ENCODE measurements at places on chromosomes 5 and 9.

GRCh38 chr9:110334871-110335270, 2.8 kb downstream of the TXNDC8 start:
- H3K4me3 ChIP-seq: no peak overlapping the region
- no peaks in the 10 kb centered on the region for H3K4me1 ChIP-seq
- no peak overlapping the region for H3K27ac ChIP-seq
- no peak for DNase-seq

- DNase-seq: no peak
- no peaks in the 10 kb centered on the region for H3K27me3 ChIP-seq
- no peak overlapping the region for H3K4me3 ChIP-seq
- no peaks in the 10 kb centered on the region for H3K36me3 ChIP-seq
- no peak overlapping the region for H3K27ac ChIP-seq
Measured at GRCh38 chr5:179451114-179451827, 99.1 kb upstream of the RUFY1 start.

DNA sequence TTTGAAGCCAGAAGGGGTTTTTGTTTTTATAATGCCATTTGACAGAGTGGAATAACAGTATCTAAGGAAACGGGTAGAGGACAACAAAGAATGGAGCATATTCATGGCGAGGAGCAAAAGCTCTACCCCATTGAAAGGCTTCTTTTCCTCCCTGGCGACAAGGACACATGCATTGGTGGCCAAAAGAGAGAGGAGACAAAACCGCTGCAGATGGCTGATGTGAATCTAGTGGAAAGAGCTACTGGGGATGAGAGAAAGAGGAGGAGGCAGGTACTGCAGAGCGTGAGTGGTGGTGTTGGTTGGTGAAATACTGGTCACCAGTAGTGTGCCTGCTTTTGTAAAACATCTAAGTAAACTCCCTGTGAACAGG, 491 bp downstream of the APC start:
- peak; percentile 46 for DNase-seq
- no peaks in the 10 kb centered on the region for H3K27me3 ChIP-seq
- H3K4me1 ChIP-seq: peaks cover 10% of the 10 kb centered on the region
- H3K4me3 ChIP-seq: peak overlapping the region; percentile 92
- no peaks in the 10 kb centered on the region for H3K36me3 ChIP-seq
- H3K27ac ChIP-seq: no peak overlapping the region

DNA sequence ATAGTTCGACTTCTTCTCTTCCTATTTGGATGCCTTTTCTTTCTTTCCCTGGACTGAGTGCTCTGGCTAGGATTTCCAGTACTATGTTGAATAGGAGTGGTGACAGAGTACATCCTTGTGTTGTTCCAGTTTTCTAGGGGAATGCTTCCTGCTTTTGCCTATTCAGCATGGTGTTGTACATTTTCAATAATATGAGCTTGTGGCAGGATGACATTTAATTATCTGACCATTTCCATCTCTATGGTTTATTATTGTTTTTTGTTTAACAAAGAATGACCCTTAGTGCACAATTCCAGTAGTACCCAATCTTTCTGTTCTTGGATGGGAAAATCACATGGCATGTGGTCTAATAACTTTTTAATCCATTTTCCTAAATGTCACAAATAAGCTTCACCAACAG, 135.6 kb upstream of the SLC12A2 start:
- no peak for DNase-seq
- no peak overlapping the region for H3K4me3 ChIP-seq

GRCh38 chr5:135705141-135705631, 126.4 kb upstream of the CXCL14 start:
- DNase-seq: peak; percentile 27
- no peaks in the 10 kb centered on the region for H3K4me1 ChIP-seq
- H3K36me3 ChIP-seq: no peaks in the 10 kb centered on the region
- H3K27me3 ChIP-seq: peaks cover 45% of the 10 kb centered on the region
- no peak overlapping the region for H3K27ac ChIP-seq
- no peak overlapping the region for H3K4me3 ChIP-seq

DNA sequence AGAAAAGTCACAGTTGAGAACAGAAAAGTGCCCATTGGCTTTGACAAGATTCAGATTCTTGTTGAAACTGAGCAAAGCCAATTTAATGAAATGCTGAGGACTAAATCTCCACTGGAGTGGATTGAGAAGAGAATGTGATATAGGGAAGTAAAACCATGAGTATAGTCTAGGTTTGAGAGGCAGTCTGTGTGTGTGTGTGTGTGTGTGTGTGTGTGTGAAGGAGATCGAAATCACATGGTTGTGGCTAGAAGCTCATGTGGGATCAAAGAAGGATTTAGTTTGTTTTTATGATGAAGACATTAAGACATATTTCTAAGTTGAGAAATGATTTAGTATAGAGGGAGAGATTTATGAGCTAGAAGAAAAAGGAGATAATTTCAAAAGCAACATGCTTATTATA, 275.7 kb upstream of the DAB2 start:
- no peak for DNase-seq
- no peaks in the 10 kb centered on the region for H3K27me3 ChIP-seq
- H3K4me3 ChIP-seq: no peak overlapping the region

GRCh38 chr9:99762470-99762869, 59.2 kb upstream of the NR4A3 start:
- H3K36me3 ChIP-seq: no peaks in the 10 kb centered on the region
- no peak overlapping the region for H3K27ac ChIP-seq
- no peaks in the 10 kb centered on the region for H3K4me1 ChIP-seq
- DNase-seq: no peak
- H3K4me3 ChIP-seq: no peak overlapping the region

DNA sequence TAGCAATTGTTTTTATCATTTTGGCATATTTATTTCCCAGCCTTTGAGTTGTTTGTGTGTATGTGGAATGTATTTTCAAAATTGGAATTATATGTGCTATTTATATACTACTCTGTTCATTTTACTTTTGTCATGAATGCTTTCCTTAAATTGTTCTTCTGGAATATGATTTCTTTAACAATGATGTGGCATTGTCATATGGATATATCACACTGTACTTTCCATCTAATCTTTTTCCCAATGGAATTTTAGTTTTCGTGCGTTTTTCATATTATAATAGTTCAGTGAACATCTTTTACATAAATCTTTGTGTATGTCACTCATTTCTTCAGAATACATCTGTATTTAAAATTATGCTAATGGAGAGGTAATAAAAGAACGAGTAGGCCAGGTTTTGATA, 980.1 kb upstream of the WWC1 start:
- H3K4me3 ChIP-seq: no peak overlapping the region
- H3K36me3 ChIP-seq: no peaks in the 10 kb centered on the region
- DNase-seq: no peak
- peaks cover 8% of the 10 kb centered on the region for H3K27me3 ChIP-seq

GRCh38 chr9:33403941-33404787, 1.8 kb upstream of the AQP7 start:
- H3K27me3 ChIP-seq: peaks cover 7% of the 10 kb centered on the region
- H3K4me3 ChIP-seq: no peak overlapping the region
- no peaks in the 10 kb centered on the region for H3K4me1 ChIP-seq
- no peak overlapping the region for H3K27ac ChIP-seq
- H3K36me3 ChIP-seq: no peaks in the 10 kb centered on the region

DNA sequence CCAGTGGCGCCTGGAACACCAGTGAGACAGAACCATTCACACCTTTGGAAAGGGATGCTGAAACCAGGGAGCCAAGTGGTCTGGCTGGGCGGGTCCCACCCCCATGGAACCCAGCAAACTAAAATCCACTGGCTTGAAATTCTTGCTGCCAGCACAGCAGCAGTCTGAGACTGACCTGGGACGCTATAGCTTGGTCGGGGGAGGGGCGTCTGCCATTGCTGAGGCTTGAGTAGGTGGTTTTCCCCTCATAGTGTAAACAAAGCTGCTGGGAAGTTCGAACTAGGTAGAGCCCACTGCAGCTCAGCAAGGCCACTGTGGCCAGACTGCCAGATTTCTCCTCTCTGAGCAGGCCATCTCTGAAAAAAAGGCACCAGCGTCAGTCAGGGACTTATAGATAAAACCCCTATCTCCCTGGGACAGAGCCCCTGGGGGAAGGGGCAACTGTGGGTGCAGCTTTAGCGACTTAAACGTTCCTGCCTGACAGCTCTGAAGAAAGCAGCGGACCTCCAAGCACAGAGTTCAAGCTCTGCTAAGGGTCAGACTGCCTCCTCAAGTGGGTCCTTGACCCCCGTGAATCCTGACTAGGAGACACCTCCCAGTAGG, 42.0 kb upstream of the FKTN start:
- H3K27me3 ChIP-seq: no peaks in the 10 kb centered on the region
- peaks cover 42% of the 10 kb centered on the region for H3K36me3 ChIP-seq
- no peak for DNase-seq
- H3K4me3 ChIP-seq: no peak overlapping the region
- no peaks in the 10 kb centered on the region for H3K4me1 ChIP-seq

GRCh38 chr5:455806-456205, 12.8 kb downstream of the EXOC3 start:
- peaks cover 5% of the 10 kb centered on the region for H3K4me1 ChIP-seq
- H3K27ac ChIP-seq: no peak overlapping the region
- no peak overlapping the region for H3K4me3 ChIP-seq
- peaks cover 58% of the 10 kb centered on the region for H3K36me3 ChIP-seq

DNA sequence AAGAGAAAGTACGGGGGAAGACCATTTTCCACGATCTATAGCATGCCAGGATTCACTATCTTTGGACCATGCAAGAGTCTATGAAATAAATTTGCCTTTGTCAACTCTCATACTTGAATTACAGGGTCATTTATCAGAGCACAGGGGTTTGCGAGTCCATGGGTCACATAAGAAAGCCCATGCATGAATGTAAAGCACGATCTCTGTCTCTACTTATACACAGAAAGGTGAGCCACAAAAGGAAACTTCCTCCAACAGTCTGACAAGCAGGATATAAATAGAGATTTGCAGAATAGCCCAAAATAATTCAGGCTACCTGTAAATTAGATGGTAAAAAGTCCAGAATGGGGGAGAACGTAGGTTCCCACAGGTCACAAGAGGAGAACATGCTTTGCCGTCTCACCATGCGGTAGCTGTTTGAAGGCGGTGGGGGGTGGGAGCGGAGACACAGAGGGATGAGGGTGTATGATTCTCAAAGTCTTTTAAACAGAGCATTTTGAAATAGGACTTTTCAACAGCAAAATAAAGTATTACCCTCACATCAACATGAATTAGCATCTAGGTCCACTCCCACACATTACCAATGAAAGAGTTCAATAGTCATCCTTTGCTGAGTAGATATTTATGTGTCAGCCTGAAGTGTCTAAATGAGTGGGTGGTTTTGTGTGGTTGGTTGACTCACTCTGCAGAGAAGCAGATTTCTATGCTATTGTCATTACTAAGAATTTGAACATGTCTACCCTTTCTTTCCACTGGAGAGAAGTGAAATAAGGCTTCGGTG, 279.7 kb downstream of the EBF1 start:
- H3K36me3 ChIP-seq: no peaks in the 10 kb centered on the region
- H3K4me1 ChIP-seq: no peaks in the 10 kb centered on the region
- H3K4me3 ChIP-seq: peak overlapping the region; percentile 34
- no peaks in the 10 kb centered on the region for H3K27me3 ChIP-seq
- peak; percentile 16 for DNase-seq

DNA sequence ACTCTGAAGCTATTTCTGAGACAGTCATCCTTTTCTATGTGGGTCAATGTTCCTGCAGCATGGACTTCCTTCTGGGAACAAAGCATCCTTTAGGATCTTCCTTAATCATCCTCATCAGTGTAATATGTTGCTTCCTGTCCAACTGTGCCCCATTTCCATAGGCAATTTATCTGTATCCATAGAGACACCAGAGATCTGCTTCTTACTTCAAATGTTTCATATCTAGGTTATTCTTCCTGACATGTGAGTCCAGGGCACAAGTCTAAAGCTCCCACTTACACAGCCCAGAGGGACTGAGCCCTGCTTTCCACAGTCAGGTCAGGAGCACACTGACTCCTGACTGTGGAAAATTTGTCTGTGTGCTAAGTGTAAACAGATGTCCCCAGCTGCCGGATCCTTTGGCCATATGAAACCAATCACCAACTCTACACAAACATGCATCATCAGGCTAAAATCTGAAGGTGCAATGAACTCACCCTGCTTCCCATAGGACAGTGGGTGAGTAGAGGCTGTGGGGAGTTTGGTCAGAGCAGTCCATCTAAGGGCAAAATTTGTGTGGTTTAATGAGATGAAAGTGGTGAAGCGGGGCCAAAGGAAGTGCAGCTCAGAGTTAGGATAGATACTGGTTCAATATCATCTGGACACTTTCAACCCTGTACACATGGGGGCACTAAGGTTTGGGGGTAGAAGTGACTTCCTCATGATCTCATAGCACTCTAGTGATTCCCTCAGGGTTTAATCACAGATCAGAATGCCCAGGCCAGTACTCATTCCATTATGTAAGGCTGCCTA, 85.2 kb upstream of the TNC start:
- H3K4me3 ChIP-seq: no peak overlapping the region
- DNase-seq: peak; percentile 93
- no peak overlapping the region for H3K27ac ChIP-seq
- no peaks in the 10 kb centered on the region for H3K27me3 ChIP-seq
- peaks cover under 1% of the 10 kb centered on the region for H3K4me1 ChIP-seq

DNA sequence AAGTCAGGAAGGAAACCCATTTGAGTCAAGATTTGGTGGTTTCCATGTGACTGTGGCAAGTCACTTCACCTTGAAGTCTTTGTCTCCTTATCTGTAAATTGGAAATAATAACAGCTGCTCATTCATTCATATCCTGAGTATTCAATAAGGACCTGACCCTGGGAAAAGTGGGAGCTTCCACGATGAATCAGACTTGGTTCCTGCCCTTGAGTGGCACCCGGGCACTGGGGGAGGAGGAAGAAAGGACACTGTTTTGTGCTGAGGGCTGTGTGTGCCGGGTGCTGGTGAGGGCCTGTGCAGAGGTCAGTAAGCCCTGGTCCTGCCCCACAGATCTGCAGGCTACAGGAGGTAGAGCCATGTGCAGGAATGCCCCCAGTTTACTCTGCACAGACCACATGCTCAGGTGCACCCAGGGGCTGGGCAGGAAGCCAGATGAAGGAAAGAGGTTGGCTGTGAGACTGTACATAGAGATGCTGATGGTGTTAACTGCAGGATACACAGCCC, 6.8 kb downstream of the NDST1 start:
- H3K4me1 ChIP-seq: peaks cover 60% of the 10 kb centered on the region
- H3K36me3 ChIP-seq: peaks cover 5% of the 10 kb centered on the region
- H3K27me3 ChIP-seq: no peaks in the 10 kb centered on the region
- H3K27ac ChIP-seq: peak overlapping the region; percentile 54
- peak; percentile 64 for DNase-seq

GRCh38 chr9:21141427-21141882, at the start of gene IFNW1:
Gene IFNW1 (minus strand): TSS chr9:21141832. CDS start chr9:21141570, 262 bp downstream.
- no peak for DNase-seq
- H3K27ac ChIP-seq: no peak within 1 kb of the TSS
- H3K4me1 ChIP-seq: no peaks in the 10 kb centered on the region
- no peaks in the 10 kb centered on the region for H3K27me3 ChIP-seq
- H3K36me3 ChIP-seq: no peaks in the 10 kb centered on the region
- H3K4me3 ChIP-seq: no peak within 1 kb of the TSS

Measured in mesenchymal stem cell (in vitro differentiated cells and primary cell).